ENCODE measurements at places on chromosomes 16 and 17.

DNA sequence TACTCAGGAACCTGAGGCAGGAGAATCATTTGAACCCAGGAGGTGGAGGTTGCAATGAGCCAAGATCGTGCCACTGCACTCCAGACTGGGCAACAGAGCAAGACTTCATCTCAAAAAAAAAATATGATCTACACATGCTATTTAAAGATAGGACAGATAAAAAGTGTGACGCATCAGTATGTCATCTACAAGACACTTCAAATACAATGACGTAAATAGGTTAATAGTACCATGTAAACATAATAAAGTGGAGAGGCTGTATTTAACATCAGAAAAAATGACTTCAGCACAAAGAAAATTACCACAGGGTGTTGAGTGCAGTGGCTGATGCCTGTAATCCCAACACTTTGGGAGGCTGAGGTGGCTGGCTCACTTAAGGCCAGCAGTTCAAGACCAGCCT is 20.2 kb downstream of the ZNF778 start:
- no peak for DNase-seq

GRCh38 chr17:12665263-12666210 is at the start of gene MYOCD:
MYOCD (plus strand) TSS chr17:12665890; CDS start chr17:12666189, 299 bp downstream.
- DNase-seq, result no peak

DNA sequence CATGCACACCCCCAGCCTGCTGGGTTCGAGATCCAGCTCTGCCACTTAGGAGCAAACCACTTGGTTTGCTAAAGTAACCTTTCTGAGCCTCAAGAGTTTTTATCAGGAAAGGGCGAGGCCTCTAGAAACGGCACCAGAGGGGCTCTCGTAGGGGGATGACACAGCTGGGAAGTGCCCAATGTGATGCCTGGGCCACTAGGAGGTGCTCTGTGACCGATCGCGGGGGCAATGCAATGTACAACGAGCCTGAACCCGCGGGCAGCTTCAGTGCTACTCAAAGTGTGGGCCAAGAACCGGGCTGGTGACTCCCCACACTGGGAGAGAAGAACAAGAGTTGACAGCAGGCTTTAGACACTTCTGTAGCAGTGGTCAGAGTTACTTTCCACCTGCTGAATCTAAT is 9.4 kb downstream of the C16orf89 start:
- DNase-seq, result no peak

- no peak for DNase-seq
Measured at GRCh38 chr17:30920282-30920681, 1.5 kb upstream of the ADAP2 start.

DNA sequence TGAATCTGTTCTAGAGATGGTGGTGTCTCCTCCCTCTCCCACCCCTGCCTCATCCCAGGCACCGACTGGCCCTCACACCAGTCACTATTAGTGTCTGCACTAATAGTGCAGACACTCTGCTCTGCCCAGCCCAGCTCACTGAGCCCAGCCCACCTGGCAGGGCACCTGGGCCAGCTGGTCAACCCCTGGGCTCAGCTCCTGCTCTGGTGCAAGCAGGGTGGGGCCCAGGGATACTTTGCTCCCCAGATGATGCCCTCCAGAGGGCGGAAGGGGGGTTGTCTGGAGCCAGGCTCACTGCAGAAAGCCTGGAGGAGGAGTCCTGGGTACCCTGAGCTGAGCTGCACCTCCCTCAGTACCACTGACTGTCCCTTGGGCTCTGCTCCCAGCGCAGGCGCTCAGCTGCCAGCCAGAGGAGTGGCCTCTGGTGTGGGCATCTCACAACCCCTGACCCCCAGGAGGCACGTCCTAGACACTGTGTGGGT is 14.5 kb downstream of the RAB11FIP4 start:
- no peak for DNase-seq

GRCh38 chr16:65309354-65309753 is 187.5 kb upstream of the CDH11 start:
- DNase-seq, result no peak

DNA sequence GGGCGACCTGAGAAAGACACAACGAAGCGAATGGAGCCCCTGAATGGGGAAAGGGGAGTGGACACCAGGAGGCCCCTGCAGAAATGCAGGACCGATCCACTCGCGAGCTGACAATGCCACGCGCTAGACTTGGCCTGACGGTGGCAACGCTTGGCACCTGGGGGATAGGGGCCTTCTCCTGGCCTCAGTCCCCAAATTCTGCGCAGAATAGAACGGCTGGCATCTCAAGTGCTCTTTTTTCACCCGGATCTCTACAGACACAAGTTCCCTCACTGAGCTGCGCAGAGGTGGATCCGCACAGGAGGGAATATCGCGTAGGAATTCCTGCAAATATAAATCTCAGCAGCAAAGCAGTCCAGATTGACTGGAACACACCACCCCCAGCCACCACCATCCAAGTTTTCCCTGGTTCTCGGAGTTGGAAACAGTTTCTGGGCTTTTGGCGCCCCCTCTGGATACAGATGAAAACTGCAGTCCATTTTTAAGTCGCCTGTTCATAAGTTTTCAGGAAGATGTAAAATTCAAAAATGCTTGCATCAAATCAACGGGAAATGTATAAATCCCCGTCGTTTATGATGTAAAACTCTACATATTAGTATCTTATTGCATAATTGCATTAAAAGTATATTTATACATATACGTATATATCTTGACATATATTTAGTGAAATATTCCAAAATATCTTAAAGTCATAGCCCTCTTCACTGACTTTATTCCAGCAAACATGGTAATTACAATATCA is 2.3 kb upstream of the SOX9 start:
- peak; percentile 74 for DNase-seq

DNA sequence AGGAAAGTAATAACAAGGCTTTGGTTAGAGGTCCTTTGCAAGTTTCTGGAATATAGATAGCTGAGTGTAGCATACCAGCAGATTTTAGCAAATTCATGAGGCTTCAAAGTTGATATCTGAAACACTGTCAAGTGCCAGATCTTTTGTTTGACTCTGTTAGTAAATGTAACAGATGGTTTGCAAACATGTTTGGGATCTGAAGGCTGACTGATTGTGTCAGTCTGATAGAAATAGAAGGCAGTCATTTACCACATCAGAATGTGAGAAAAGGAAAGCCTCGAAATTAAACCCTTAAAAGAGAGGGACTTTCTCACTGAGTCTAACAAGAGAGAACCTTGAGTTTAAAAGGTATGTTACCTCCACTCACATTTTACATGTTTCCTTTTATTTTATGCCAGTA is 371.5 kb downstream of the KIF2B start:
- DNase-seq, result no peak

GRCh38 chr16:725463-726187 is 618 bp downstream of the CCDC78 start:
- DNase-seq, result no peak

GRCh38 chr17:9932491-9932890 is 27.4 kb upstream of the RCVRN start:
- no peak for DNase-seq

DNA sequence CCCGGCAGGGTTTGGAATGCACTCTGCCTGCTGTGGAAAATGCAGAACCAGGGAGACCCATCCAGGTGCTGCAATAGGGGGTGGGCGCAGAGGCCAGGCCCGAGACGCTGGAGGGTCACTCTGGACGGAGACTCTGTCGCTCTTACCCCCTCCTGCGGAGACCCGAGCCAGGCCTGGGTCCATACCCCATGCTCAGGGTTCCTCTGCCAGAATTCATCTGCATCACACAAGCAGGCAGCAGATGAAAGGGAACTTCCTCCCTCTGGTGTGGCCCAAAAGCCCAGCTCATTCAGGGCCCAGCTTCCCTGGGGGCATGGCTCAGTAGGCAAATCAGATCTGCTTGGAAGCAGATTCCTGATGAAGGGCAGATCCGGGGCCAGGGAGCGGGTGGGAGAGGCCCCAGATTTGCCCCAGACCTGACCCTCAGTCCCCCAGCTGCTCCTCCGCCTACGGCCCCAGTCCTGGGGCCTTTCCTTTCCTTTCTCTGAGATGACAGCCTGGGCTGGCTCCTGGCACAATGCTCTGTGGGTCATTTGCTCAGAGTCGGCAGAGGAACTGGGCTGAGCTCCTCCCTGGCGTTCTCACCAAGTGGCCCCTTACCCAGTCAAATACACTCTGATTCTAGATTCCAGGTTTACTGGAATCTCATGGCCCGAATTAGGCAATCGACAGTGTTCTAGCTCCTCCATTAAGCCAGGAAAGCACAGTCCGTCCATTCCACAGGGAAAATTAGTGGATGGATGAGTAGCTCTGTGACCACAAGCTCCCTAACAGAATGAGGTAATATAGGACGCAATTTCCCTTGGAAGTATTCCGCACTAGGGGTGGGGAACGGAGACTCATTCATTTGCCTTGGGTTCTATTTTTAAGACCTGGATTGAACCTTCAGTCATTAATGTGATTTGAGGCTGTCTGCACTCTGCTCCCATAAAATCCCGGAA is 19.1 kb upstream of the RASD1 start:
- no peak for DNase-seq

DNA sequence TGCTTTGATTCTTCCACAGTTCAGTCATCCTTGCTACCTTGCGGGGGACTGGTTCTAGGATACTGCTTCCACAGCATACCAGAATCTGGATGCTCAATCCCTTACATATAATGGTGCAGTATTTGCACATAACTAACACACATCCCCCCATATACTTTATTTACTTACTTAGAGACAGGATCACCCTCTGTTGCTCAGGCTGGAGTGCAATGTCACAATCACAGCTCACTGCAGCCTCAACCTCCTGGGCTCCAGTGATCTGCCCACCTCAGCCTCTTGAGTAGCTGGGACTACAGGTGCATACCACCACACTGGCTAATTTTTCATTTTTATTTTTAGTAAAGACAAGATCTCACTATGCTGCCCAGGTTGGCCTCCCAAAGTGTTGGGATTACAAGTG is 112.2 kb downstream of the GOSR1 start:
- DNase-seq, result no peak

DNA sequence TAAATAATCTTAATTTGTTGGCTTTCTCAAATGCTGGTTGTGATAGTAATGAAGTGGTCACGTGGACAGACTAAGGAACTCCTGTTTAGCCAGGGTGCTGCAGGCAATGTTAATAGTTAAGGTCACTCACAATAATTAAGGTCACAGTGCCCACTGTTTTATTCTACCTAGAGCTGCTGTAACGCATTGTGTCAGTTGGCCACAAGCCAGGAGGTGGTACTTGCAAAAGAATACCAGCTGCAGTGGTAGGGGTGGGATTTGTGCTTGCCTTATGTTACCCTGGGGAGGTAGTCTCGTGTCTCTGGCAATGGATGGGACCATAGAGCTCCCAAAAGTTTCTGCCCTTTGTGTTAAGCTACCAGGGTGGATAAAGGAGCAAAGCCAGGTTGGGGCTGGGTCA is 969.1 kb upstream of the CDH8 start:
- no peak for DNase-seq

GRCh38 chr17:39164675-39165143 is 1.3 kb downstream of the ARL5C start:
- DNase-seq, result peak; percentile 74

GRCh38 chr17:15268461-15268860 is 3.3 kb upstream of the PMP22 start:
- no peak for DNase-seq

DNA sequence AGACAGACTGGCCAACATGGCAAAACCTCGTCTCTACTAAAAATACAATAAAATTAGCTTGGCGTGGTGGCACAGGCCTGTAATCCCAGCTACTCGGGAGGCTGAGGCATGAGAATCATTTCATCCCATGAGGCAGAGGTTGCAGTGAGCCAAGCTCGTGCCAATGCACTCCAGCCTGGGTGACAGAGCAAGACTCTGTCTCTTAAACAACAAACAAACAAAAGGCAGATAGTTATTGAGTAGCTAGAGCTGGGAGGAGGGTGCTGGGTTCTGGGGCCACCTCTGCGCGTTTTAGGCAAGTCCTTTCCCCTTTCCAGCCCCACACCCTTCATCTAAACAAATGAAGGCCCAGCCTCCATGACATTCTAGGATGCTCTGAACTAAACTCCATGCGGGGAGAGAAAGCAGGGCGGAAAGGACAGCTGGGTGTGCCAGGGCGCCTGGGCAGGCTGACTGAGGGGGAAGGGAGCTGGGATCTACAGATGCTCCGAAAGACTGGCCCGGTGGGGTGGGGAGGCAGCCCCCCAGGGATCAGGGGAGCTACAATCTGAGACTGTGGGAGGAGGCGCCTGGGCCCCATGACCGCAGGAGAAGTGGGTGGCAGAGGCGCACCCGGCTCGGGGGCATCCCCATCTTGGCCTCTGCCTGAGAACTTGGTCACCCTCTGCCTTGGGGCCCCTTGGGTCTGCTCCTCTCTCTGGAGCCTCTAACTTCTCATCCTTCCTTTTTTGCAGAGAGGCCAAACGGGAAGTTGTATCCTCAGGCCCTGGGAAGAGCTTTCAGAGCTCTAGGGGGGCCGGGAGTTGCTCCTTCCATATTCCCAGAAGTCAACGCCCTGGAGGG is 910 bp downstream of the ITGAL start:
- no peak for DNase-seq

GRCh38 chr16:2009164-2009711 is 383 bp downstream of the ZNF598 start:
- no peak for DNase-seq

DNA sequence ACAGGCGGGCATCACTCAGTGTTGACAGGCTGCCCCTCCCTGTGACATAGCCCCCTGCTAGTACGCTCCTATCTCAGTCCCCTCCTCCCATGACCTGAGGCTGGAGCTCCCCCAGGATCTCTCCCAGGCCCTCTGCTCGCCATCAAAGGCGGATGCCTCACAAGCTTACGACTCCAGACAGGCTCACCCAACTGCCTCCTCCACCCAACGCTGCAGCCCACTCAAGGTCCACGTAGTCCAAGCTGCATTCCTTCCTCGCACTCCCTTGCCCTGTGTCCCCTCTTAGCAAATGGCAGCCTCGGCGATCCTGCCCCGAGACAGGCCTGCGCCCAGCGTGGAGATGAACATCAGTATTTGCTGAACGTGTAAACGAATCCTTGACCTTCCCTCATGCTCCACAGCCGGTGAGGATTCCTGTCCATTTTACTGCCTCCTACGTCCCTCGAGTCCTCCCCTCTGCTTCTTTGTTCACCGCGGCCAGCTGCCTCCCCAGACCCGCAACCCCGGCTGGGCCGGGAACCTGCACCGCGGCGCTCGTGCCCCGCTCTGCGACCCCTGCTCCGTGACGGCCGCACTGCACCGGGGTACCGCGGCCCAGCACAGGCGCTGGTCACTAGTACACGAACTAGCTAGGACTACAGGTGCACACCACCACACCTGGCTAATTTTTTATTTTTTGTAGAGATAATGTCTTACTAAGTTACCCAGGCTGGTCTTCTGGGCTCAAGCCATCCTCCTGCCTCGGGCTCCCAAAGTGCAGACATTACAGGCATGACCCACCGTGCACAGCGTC is 838 bp upstream of the TMEM97 start:
- DNase-seq, result no peak

- DNase-seq, result no peak
Measured at GRCh38 chr16:68660359-68660795, 15.3 kb downstream of the CDH3 start.

DNA sequence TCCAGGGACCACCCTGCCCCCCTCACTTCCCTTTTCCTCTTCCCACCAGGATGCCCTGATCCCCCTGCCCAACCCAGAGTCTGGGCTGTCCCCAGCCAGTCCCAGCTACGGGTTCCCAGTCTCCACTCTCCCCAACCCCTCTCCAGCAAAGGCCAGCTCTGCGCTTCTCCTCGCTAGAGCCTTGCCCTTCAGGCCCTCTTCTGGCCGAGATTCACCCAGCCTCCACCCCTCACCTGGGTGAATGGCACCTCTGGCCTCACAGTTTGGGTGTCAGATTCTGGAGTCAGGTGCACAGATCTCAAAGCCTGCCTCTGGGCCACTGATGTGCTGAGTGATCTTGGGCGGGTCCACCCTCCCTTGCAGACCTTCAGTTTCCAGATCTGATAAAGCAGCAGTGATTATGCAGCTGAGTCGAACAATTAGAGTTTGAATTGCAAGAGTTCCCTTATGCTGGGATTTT is 185.6 kb upstream of the TNRC6C start:
- DNase-seq, result no peak

Measured in breast epithelium (tissue), 4 donors.